ENCODE measurements at places on chromosomes 5 and 9.
A peak's percentile ranks its signal among the peaks of the same experiment; 100 is the strongest.

GRCh38 chr9:4774209-4774608 is 18.5 kb upstream of the RCL1 start:
- DNase-seq = no peak

DNA sequence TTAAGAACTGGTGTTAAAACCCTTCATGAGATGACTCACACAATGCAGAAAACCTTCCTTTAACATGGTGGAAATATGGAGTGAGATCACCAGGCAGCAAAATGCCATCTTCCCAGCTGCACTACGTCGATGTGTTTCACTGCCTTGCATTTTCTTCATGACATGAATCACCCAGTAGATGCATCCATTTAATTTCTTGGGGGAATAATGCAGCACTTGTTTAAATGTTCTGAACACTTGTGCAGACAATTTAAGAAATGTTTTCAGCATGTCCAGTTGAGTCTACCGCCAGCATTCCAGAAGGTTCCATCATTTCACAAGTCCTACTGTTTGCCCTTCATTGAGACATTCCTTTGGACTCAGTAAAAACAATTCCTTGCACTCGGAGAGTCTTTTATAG is 81.6 kb downstream of the ADAMTS16 start:
- DNase-seq = no peak

- DNase-seq = no peak
These were observed 14.3 kb downstream of the CEL start for GRCh38 chr9:133075925-133076630.

DNA sequence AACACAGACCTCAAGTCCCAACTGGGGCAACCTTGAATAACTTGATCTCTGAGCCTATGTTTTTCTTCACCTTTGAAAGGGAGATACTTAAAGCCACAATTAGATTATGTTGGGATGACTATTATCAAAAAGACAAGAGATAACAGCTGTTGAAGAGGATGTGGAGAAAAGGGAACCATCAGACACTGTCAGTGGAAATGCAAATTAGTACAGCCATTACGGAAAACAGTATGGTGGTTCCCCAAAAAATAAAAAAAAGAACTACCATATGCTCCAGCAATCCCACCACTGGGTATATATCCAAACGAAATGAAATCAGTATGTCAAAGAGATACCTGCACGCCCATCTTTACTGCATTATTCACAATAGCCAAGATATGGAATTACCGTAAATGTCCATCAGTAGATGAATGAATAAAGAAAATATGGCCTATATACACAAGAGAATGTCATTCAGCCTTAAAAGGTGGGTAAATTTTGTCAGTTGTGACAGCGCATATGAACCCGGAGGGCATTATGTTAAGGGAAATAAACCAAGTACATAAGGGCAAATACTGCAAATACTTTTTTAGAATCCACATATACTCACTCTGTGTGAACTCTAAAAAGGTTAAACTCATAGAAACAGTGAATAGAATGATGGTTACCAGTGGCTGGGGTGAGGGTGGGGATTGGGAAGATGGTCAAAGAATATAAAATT is 12.7 kb downstream of the FAT2 start:
- DNase-seq = no peak

GRCh38 chr9:4569101-4569500 is 78.8 kb downstream of the SLC1A1 start:
- no peak for DNase-seq

GRCh38 chr5:74639807-74640449 is 600 bp downstream of the ENC1 start:
- no peak for DNase-seq

DNA sequence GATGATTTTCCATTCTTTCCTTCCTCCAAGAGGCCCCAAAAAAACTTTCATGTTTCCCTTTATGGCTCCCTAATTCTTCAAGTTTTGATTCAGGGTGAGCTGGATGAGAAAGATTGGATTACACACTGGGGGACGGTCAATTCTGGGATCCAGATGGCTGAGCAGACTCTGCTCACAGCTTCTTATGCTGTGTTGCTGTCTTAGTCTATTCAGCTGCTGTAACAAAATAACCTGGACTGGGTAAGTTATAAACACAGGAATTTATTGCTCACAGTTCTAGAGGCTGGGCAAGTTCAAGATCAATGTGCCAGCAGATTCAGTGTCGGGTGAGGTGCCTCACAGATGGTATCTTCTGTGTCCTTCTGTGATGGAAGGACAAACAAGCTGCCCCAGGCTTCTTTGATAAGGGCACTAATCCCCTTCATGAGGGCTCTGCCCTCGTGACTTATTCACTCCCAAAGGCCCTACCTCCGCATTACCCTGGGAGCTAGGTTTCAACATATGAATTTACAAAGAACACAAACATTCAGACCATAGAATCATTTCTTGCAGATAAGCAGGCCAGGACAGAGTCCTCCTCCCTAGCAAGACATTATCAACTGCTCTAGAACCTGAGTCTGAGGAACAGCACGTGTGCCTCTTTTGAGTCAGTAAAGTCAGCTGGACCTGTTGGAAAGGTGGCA is 23.1 kb upstream of the SMAD5 start:
- DNase-seq = no peak

DNA sequence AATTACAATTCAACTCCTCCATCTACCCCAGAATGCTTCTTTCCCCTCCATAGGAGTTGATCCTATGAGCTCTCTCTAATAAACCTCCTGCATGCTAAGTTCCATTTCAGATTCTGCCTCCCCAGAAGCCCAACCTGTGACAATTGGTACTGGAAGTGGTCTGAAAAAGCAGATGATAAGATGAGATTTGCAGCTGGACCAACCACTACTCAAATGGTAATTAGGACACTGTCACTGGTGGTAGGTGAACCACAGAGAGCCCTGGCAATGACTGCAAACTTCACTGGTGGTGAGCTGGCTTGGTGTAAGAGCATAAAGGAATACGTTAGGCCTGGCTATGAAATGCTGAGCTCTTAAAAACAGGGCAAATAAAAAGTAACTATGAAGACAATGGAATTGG is 112.6 kb downstream of the ESM1 start:
- DNase-seq = no peak

- DNase-seq = no peak
These were observed 638.0 kb downstream of the IRX1 start for GRCh38 chr5:4233671-4234070.

- DNase-seq = no peak
These were observed 43.8 kb downstream of the KCNT1 start for GRCh38 chr9:135745686-135746324.

- DNase-seq = no peak
These were observed 291.9 kb downstream of the FBXL7 start for GRCh38 chr5:15791859-15792258.

- DNase-seq = no peak
These were observed 130.8 kb downstream of the ARHGAP26 start for GRCh38 chr5:142900927-142901326.

DNA sequence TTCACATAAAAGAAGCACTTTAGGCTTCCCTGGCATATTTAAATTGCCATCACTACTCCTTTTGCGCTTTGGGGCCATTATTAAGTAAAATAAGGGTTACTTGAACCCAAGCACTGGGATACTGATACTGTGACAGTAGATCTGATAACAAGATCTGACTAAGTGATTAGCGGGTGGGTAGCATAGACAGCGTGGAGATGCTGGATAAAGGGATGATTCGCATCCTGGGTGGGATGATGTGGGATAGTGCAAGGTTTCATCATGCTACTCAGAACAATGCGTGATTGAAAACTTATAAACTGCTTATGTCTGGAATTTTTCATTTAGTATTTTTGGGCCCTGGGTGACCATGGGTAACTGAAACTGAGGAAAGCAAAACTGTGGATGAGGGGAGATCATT is 75.1 kb downstream of the PTTG1 start:
- DNase-seq = no peak

DNA sequence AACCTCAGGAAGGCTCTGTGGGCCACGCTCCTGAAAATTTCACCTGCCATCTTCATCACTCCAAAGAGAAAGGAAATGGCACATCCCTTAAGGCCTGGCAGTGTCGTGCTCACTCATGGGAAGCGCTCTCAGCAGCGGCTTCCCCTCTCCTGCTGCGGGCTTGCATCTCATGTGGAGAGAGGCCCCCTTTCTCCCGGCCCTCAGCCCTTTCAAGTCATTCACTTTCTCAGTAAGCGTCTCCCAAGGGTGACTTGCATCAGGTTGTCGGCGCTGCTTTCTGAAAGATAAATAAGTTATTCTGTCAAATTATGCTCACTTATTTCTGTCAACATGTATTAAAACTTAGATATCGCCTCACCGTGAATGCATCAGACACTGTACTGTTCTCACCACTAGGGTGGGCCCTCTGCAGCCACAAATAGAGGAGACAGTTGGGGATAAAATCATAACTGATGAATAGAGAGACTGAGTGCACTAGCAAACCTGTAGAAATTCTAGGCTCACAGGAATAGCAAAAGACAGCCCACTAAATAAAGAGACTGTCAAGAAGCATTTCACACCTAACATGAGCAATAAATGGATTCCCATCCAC is 174.6 kb downstream of the RFK start:
- DNase-seq = no peak

DNA sequence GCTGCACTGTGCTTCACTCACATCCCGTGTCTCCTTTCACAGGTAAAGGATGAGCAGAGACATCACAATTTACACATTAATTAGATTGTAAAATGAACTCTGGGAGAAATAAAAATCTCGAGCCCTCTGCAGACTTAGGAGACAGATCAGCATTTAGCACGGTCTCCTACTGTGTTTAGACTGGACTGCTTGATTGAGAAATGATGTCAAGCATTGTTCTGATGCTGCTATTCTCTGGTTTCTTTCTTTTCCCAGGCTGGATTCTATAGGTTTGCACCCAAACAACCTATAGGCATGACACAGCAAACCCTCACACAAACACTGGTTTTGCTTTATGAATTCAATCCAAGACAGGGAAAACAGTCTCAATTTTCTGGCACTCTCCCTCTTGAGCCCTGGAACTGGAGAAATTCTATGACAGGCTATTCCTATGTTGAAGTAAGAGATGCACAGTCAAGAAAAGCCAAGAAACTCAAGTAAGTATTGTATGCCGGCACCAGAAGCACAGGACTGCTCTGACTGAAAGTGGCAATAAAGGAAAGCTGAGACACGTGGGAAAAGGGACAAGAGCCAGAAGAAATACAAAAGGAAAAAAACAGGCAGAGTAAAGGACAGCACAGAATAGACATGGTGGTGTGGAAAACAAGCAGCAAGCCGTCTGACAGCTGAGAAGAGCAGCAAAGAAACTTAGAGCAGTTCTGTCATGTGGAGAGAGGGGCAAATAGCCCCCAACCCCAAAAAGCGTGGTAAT is 24.8 kb upstream of the ERAP2 start:
- DNase-seq = no peak

DNA sequence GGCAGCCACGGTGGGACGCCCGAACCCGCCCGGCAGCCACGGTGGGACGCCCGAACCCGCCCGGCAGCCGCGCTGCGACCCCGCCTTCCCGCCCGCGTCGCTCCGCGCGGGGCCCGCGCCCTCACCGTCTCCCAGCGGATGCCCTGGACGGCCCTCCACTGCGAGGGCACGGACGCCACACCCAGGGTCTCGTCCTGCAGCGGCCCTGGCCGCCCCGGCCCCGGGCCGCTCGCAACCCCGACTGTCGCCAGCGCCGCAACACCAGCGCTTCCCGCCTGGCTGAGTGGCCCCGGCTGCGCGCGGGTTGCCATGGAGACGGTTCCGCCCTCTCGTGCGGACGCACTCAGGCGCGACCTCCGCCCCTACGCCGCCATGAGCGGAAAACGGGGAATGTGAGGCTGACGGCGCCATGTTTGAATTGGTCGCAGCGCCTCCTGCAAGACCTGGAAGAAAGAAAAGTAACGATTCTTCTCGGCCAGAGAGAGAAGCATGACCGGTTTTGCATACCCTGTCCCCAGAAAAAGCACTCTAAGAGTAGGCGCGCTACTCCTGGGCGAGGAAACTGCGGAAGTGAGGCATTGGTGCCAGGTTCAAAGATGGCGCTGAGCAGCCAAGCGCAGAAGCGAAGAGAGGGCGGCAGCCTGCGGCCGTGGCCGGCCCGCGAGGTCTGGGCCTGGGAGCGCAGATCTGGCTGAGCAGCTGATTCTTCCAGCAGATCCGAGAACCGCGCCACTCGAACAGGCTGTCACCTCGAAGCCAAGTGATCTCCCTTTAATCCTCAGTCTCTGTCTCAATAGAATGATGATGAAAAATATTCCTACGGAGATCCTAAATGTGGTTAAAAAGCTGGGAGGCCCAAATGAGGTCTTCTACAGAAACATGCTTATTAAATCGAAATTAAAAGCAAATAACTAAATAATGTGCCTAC is at the start of gene DYNC2I2:
Gene DYNC2I2 (minus strand): TSS at position 432 of the 928 bp plus-strand sequence. CDS start 121 bp downstream, at position 311.
- peak; percentile 83 for DNase-seq

DNA sequence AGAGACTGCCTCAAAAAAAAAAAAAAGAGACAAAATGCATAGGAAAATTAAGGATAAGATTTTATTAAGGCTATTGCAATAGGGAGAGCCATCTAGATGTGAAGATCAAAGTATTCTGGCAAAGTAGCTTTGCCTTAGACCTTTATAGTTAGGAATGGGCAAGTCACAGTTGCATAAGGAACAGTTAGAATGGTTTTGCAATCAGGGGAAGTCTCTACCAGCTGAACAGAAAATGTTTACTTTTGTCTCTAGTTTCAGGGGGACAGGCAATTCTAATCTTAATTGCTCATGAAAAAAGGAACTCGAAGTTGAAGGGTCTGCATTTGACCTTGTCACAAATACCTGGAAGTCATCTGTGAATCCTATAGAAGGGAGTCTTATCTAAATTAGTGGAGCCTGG is 13.1 kb upstream of the ATP6V1G1 start:
- no peak for DNase-seq

DNA sequence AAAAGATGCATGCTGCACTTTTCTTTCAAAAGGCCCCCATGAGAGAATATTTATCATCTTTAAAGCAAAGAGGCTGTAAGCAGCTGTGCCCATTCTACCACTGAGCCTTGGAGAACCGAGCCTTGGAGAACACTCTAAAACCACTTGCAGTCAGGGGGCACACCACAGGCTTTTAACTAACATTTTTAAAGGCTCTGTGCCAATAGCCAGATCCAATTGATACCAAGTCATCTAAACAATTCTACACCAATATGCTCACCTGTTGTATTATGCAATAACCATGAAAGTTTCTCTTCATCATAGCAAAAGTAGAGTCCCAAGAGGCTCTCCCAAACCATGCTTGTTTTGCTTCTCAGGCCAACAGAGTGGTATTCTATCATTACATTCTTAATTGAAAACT is 1090.5 kb upstream of the SEMA6A start:
- DNase-seq = no peak

DNA sequence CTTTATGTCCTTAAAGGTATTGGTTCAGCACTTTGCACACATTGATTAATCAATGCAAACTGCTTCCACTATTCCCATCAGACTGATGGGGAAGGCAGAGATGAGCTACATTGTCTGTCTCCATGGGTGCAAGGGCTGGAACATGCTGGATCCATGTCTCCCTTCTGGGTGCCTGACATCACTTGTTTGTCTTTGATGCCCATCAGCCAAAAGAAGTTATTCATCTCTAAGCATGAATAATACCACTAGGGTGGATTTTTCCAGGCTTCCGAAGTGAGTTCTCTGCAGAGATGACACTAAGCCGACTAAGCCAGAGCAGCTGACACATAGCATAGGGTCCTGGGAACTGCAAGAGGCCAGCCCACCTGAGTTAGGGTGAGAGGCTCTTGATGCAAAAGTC is 8.7 kb downstream of the FGF1 start:
- no peak for DNase-seq

- DNase-seq = no peak
These were observed 275.1 kb downstream of the SLF1 start for GRCh38 chr5:94893412-94894135.
